ENCODE measurements at places on chromosomes 1 and 21.

GRCh38 chr21:26093122-26093521 lies 77.4 kb downstream of the APP start:
- DNase-seq, result no peak

DNA sequence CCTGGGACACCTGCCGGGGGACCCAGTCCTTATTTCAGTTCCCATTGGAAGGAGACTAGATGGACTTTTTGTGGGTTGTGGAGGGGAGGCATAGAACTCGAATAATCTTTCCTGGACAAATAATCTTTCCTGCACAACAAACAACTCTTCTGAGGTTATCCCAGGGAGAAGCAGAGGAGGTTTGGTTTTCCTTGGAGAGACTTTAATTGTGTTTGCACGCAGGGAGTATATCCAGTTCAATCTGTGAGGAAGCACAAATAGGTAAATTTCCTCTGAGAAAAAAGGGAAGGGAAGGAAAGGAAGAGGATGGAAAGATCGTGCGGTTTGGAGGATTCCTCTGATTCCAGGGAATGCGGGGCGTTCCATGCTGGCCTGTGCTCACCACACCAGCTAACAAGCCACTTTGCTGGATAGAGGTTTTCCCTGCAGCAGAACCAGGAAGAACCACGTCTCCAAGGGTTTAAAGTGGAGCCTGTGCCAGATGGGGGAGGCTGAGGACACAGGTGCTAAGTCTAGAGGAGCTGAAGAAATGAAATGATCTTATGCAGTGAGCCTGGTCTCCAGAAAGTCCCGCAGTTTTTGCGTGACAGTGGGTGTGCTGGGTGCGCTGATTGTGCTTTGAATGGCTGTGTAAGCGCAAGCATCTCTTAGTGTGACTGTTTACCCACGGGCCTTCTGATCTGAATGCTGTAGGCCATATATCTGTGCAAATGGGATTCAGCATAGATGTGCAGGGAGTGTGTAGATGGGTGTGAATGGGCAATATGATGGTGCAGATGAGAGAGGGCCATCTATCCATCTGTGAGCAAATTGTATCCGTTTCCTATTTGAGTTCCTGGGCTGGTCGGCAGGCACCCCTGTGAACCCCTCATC lies 7.6 kb downstream of the PAX7 start:
- DNase-seq, result no peak

- no peak for DNase-seq
Observed at GRCh38 chr1:160309571-160309970, 24.6 kb upstream of the PEX19 start.

GRCh38 chr1:43272161-43272560 lies 2.4 kb downstream of the TMEM125 start:
- DNase-seq, result no peak

GRCh38 chr1:207328908-207329440 lies 7.5 kb downstream of the CD55 start:
- DNase-seq, result no peak

GRCh38 chr1:19377812-19378718 lies 65.9 kb downstream of the SLC66A1 start:
- DNase-seq, result no peak

DNA sequence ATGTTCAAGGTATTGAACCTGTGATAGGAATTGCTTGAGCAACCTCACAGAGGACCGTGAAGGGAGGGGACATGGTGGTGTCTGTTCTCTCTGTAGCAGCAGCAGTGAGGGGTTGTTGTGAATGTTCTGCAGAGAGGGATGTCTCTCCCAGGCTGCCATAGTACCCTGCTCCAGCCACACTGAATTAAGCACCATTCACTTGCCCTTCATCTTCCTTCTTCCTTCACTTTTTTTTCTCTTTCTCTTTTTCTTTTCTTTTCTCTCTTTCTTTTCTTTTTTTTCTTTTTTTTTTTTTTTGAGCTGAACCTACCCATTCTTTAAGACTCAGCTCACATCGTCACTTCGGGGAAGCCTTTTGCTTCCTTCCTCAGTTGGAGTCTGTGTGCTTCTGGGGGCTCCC lies 89.5 kb downstream of the CNIH3 start:
- DNase-seq, result no peak

DNA sequence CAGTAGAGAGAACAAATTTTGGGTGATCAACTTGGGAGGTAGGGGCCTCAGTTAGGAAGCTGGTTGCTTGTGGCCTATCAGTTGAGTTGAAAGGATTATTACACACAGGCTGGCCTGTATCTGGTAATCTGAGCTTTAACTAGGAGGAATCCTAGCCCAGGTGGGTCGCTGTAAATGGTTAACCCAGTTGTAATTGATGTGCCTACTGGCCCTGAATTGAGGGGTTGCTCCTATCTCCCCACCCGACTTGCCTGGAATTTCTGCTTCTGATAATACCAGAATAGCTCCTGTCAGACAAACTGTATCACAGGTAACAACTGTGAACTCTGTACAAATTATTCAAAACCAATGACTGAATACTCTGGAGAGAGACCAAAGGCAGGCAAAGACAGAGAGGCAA lies 210.4 kb upstream of the RUNX1 start:
- DNase-seq, result no peak

- no peak for DNase-seq
Observed at GRCh38 chr1:18320051-18320450, 160.7 kb upstream of the KLHDC7A start.

GRCh38 chr1:211323156-211324063 lies 3.2 kb upstream of the TRAF5 start:
- DNase-seq, result peak; percentile 31

GRCh38 chr1:116545359-116545705 lies 25.5 kb downstream of the CD58 start:
- DNase-seq, result no peak

- no peak for DNase-seq
Observed at GRCh38 chr21:38282921-38283320, 26.1 kb downstream of the KCNJ15 start.

DNA sequence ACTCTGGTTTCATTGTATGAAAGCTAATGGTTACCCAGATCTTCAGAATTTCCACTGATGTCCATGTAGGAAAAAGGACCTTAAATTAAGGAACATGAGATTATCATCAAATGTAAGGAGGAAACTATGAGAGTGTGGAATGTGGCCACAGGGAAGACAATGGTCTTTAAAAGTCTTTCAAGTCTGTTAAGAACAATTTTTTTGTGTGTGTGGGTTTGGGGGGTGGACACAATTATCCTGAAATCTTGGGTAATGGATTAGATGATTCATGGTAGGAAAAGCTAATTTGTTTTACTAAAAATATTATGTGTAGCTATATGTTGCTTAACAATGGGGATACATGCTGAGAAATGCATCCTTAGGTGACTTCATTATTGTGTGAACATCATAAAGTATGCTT lies 72.9 kb downstream of the PLA2G4A start:
- no peak for DNase-seq

- DNase-seq, result no peak
Observed at GRCh38 chr1:19154876-19155275, 55.2 kb downstream of the UBR4 start.

DNA sequence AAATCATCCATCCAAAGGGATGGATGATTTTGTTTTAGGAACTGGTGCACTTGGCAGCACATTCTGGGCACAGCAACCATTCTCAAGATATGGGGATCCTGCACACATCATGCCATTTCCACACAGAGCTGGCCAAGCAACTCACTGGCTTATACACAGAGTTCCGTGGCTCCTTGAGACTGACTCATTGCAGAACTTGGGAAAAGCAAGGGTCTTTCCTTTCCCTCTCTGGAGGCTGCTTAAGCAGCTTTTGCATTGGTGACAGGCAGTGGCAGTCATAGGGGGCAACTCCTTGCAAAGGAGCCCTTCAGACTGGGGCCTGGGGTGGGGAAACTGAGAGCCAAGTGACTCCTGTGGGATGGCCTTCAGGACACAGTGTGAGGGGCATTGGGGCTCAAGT lies 1.9 kb upstream of the MAD2L2 start:
- no peak for DNase-seq

DNA sequence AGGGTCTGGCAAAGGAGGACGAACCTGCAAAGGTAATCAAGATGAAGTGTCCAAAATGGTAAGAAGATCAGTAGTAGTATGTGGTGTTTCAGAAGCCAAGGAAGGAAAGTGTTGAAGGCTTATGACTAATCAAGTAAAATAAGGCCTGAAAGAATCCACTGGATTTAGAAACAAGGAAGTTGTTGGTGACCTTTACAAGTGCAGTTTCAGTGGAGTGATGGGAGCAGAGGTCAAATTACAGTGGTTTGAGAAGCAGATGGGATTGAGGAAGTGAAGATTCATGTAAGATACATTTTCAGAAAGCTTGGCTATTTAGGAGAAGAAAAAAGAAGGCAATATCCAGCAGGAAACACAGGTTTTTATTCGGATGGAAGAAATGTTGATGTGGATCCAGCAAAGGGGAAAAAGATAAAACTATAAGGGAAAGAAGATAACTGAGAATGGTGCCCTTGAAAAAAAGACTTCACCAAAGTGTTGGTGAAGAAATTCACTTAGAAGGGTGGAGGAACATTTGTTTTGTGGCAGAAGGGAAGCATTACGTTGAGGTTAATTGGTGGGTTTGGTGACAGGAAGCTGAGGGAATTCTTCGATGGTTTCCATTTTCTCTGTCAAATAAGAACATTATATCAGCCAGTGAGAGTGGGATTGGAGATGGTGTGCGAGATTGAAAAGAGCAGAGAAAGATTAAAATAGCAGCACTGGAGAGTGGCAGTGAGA lies 2.1 kb downstream of the ARMH1 start:
- no peak for DNase-seq

DNA sequence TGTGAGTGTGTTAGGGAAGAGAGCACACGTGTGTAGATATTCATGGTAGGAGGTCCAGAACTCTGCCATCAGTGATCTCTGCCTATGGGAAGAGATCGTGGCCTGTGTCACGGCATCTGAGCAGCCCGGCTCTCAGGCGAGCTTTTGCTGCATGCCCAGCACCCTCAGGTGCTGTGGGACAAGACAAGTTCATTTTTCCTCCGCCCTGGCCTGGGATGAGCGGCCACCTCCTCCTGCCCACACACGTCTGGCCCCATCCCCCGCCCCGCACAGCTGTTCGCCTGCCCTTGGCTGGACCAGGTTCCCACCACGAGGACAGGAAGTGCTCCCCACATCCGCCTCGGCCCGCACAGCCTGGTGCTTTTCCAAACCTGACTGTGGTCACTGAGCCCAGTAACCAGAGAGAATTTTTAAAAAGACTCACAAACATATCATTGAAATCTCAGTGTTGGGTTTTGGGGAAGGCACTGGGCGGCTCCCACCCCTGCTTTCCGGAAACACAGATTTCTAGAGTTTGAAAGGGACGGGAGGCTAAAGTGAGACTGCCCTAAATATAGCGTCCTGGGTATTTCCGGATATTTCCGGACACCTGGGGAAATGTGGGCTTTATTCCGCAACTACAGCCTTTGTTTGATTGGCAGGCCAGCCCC lies 18.0 kb downstream of the BMP8A start:
- no peak for DNase-seq

GRCh38 chr1:119954476-119955422 lies 58.4 kb upstream of the ADAM30 start:
- DNase-seq, result no peak

DNA sequence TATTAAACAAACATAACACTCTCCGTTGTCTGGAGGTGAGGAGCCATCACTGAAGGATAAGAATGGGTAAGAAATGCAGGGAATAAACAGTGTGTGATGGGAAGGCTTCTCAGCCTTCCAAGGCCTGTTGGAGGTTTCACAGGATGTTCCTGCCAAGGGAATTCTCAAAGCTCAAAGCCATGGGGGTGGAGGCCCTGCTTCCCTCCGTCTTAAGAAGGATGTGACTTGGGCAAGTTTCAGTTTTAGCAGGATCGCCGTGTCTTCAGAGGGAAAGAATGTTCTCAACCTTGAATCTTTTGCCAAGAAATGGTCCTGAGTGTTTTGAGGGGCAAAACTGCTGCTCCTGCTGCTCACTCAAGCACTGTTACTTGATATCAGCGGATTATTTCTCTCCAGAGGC lies 41.7 kb upstream of the IL20 start:
- DNase-seq, result no peak

- DNase-seq, result no peak
Observed at GRCh38 chr1:202192770-202193613, 607 bp upstream of the LGR6 start.

DNA sequence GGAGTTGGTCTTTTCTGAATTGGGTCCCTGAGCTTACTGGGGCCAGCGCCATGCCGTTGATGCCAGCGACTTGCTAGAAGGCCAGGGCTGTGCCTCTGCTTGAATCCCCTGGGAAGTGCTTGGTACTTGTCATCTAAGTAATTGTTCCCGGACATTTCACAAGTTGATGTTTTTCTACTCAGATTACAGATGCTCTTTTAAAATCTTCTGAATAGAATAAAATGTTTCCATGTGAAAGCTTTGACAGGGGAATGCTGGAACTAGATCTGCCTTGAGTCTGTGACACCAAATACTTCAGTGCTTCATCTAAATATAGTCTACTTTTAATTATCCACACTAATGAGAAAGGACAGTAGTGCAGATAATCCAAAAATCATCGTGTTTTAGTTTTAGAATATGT lies 38.3 kb downstream of the PTGFRN start:
- DNase-seq, result no peak

GRCh38 chr1:43273708-43274107 lies 3.9 kb downstream of the TMEM125 start:
- no peak for DNase-seq

DNA sequence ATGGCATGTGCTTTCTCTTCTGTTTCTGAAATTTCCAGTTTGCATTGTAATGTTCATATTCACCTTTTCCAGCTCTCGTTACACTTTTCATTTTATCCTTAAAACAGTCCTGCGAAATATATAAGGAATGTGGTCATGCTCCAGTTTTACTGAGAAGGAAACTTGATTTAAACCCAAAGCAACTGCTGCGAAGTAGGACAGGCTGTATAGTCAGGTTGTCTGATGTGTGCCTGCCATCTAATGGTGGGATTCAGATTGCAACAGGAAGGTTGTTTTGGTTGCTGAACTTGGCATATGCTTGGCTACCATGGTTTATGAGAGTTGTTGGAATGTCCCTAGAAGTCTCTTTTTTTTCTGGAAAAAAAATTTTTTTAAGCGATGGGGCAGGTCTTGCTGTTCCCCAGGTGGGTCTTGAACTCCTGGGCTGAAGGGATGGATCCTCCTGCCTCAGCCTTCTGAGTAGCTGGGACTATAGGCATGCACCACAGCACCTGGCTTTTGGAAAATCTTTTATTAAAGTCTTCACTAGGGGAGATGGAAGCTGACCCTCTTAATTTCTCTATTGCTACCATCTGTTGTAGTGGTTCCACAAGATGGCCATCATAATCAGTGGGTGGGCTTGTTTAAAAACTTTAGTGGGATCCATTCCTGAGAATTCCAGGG lies 86.9 kb downstream of the UCK2 start:
- peak; percentile 25 for DNase-seq

DNA sequence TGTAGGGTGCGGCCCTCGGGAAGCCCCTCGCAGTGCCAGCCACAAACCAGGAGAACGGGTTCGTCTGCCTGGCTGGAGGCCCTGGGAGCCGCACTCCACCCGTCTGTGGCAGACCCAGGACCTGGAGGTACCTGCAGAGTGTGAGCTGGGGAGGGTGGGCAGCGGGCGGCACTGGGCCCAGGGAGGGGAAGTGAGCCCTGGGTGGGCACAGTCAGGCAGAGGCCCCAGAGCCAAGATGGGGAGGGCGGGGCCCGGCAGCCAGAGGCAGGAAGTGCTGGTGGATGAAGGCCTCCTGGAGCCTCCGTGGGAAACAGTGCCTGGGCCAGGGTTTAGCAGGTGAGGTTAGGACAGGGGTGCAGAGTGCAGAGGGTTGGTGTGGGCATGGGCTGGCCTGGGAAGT lies 4.0 kb upstream of the PEX10 start:
- DNase-seq, result no peak

GRCh38 chr1:201288007-201288406 lies 4.7 kb downstream of the PKP1 start:
- DNase-seq, result no peak

- no peak for DNase-seq
Observed at GRCh38 chr1:154272999-154273563, 652 bp downstream of the HAX1 start.

GRCh38 chr1:245578308-245578707 lies 423.5 kb downstream of the KIF26B start:
- no peak for DNase-seq
